ENCODE measurements at places on chromosomes 5 and 9.

DNA sequence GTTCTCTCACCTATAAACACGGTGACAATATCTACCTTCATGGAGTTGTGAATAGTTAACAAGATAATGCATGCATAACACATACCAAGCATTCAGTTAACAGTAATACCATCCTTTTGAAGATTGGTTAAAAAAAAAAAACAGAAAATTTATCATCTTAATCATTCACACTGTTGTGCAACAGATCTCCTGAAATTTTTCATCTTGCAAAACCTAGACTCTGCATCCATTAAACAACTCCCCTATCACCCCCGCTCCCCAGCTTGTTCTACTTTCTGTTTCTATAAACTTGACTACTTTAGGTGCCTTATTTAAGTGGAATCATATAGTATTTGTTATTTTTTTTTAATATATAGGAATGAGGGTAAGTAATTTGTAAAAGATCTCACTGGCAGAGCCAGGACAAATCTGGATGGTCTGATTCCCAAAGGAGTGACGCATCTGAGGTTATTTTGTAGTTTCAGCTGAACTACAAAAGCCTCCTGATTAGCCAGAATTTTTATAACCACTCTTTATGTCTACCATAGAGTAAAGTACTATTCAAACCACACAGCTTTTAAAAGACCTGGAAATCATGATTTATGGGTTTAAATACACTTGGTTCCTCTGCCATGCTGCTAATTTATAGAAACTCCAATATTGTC, 93.0 kb downstream of the FANCC start:
- DNase-seq, result no peak

DNA sequence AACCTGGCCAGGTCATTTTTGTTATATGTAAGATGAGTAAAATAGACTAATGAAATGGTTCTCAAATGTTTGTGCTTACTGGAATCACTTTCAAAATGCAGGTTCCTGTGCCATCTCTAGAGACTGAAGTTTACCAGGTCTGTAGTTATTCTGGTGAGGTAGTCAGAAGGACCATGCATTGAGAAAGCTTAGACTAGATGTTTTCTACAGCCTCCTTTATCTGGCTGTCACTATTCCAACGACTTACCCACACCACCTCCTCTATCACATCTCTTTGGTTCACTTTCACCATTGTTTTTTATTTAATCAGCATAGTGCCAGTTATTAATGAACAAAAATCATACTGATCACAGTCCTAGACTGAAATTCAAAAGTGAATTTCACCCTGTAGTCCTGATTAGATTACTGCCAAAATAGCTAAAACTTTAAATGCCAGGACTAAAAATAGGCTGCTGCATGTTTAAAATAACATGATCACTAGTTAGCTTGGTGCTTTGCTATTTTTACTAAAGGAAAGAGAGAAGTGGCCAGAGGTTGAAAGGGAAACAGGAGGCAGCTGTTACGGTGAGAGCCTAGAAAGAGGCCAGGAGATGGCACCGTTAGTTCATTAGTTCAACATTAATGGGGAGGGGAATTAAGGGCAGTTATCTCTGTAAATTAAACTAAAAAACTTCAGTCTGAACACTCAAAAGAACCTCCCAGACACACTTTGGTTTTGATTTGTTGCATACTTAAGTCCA, 13.9 kb upstream of the FNIP1 start:
- DNase-seq, result no peak

GRCh38 chr9:21976334-21976875, 17.8 kb downstream of the CDKN2A start:
- no peak for DNase-seq

DNA sequence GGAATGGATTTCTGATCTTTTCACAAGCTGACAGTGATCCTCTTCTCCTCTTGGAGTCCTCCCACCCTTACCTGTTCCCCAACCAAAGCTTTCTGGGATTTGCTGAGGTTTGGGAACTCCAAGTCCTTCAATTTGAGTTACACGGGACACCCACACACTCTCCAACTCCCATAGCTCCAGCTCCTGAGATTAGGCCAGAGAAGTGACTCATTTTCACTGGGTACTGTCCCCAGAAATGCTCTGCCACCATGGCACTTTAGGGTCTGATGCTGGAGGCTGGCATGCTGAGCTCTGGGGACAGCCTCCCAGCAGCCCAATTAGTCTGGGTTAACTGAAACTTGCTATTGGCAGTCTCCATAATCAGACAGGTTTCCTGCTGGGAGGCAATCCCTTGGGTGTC, 14.0 kb upstream of the HRCT1 start:
- DNase-seq, result no peak

GRCh38 chr5:173278641-173279040, 43.6 kb upstream of the NKX2-5 start:
- no peak for DNase-seq

DNA sequence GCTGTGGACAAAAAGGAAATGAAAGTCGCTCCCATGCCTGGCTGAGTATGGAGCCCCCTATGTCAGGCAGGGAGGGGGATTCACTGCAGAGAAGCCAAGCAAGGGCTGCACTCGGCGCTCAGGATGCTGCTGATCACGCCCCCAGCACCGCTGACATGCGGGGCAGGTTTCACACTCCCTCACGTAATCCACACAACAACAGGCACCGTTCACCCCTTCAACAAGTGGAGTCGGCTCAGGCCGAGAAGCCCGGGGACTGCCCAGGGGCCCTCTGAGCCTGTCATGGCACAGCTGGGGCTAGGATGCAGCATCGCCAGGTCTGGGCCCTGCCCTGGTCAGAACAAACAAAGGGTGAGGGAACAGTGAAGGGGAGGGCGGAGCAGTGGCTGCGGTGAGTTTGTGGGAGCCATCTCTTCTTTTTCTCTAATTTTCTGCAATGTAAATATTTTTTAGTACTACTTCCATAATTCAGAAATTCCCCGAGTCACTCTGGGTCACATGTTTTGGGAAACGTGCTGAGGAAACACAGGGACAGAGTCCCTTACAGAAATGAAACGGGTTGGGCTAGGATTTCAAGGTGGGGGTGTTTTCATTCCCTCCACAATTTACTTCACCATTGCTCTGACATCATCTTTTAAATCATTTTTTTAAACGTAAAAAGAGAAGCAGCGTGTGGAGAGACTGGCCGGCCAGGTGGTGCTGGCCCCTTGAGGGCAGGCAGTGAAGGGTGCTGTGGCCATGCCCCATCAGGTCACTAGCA, 49.8 kb downstream of the PRRT1B start:
- DNase-seq, result no peak

- no peak for DNase-seq
These were observed 73.3 kb upstream of the PCA3 start for GRCh38 chr9:76690973-76691370.
